Right renal cortex interstitium (tissue), 3 donors: ENCODE measurements at places on chromosomes 7 and 10. TPM values are rescaled to one million over a fixed set of nuclear protein-coding genes. Genes with fewer than 3 reads are reported as not detected.

The HECW1 gene
- polyA plus RNA-seq: 5.6 TPM

The OR6B1 gene
- polyA plus RNA-seq: not detected

The PDK4 gene
- 21.0 TPM for polyA plus RNA-seq

The TACC2 gene
- 45.2 TPM for polyA plus RNA-seq

The CALML5 gene
- polyA plus RNA-seq: not detected

The TYW1B gene
- 3.1 TPM for polyA plus RNA-seq

The PLEKHA1 gene
- 91.8 TPM for polyA plus RNA-seq

The SFRP4 gene
- 1.1 TPM for polyA plus RNA-seq

The PTF1A gene
- not detected for polyA plus RNA-seq

The KDM7A gene
- polyA plus RNA-seq: 12.4 TPM

The ACBD7 gene
- 7.4 TPM for polyA plus RNA-seq

The FRMD4A gene
- 67.7 TPM for polyA plus RNA-seq

The HOXA6 gene
- 22.0 TPM for polyA plus RNA-seq

The LRRC27 gene
- polyA plus RNA-seq: 41.9 TPM

The GLI3 gene
- polyA plus RNA-seq: 15.0 TPM

The COL26A1 gene
- 21.3 TPM for polyA plus RNA-seq

The PHF14 gene
- 85.9 TPM for polyA plus RNA-seq

The FMC1 gene
- polyA plus RNA-seq: 20.9 TPM

The ENTPD7 gene
- 19.6 TPM for polyA plus RNA-seq
